Daoy (cell line): ENCODE measurements at places on chromosomes 3 and 15.

- DNase-seq: no peak
Measured at GRCh38 chr15:42798802-42799201, 61.9 kb upstream of the CDAN1 start.

- no peak for DNase-seq
Measured at GRCh38 chr3:7789324-7789723, 712.3 kb upstream of the LMCD1 start.

DNA sequence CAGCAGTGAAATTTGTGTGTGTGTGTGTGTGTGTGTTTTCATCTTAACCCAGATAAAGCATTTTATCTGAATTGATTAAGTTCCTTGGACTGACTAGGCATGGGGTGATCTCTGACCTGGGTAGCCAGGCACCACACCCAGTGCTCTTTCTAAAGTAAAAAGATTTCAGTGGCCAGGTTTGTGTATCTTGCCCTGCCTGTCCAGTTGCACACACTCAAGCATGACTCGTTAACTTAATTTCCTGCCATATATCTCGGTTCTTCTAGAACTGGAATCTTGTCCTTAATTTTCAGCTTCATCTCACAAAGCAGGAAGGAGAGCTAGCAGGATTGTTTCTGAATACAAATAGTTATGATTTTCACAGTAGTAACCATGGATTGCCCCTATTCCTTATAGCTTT is 17.0 kb downstream of the TM4SF18 start:
- DNase-seq: no peak

- no peak for DNase-seq
Measured at GRCh38 chr3:174132006-174132405, 727.1 kb upstream of the NAALADL2 start.

DNA sequence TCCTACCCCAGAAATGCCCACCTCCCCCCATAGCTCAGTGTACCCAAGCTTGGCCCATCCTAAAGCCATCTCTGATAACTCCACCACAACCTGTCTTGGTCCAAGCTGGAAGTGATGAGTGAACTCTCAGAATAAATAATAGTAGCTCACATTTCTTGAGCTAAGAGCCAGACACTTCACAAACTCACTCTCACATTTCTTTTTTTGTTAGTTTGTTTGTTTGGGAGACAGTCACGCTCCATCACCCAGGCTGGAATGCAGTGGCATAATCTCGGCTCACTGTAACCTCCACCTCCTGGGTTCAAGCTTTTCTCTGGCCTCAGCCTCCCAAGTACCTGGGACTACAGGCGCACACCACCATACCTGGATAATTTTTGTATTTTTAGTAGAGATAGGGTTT is 46.2 kb downstream of the LIPC start:
- no peak for DNase-seq
